ENCODE measurements at places on chromosomes 2 and 18.

GRCh38 chr2:13669607-13670006, 952.9 kb downstream of the TRIB2 start:
- no peak for DNase-seq

DNA sequence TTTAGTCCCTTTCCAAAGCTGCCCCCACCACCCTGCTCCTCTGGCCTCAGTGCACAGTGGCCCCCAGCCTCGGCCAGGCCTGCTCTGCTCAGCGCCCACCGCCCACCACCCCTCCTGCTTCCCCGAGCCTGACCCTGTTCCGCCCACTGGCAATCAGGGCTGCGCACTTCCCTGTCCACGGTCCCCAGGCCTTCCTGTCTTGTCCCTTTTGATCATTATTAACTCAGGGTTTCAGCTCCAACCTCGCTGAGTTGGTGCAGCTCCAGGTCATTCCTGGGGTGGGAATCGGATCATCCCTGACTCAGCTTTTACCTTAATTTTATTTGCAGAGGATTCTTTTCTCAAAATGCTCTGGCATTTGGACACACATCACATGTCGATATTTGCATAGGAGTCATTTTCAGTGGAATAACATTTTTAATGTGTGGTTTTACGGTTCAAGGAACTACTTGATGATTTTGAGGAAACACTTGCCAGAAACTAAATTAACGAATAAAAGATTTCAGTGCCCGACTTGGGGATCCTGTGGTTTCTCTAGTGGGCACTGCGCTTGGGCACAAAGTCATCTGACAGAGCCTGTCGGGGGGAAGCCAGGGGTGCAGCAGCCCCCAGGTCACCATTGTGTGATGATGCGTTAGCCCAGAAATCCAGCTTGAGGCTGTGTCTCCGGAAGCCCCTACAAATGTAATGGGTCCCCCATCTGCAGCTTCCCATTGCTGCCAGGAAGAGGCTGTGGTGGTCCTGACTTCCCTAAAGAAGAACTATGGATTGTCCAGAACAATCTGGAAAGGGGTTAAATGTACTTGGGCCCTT, 1.0 kb upstream of the ESPNL start:
- peak; percentile 90 for DNase-seq

DNA sequence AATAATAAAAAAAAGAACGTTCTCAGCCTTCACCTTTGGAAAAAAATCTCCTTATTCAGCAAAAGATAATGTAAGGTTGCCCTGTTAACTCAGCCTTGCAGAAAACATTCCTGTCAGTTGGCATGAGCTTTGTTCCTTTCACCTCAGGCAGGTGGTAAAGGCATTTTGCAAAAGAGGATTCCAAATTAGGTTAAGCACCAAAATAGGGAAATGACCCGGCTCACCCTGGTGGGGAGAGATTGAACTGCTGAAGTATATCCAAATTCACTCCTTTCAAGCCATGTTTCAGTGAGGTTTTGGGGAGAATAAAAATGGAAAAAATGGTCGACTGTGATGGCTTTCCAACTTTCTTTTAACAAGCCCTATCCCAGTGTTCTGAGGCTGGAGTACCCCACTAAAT, 1988.8 kb upstream of the PIK3C3 start:
- no peak for DNase-seq

GRCh38 chr18:79335833-79336360, 59.8 kb upstream of the NFATC1 start:
- DNase-seq, result no peak

DNA sequence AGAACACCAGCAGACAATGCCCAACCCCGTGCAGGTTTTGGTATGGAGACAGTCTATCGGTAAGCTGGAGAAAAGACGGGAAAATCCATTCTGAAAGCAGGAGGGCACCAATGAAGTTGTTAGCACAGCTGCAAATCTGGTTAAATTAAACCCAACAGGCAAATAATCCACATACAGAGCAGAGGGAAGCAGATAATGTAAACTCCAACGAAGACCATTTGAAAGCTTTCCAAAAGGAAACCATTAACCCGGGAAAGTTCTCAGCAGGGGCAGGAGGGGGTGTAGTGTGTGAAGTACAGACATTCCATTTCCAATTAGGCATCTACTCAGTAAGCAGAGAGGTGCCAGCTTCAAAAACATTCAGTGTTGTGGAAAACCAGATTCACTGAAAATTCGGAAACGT, 10.3 kb downstream of the EDAR start:
- DNase-seq, result peak; percentile 36

- DNase-seq, result no peak
These were observed 154.5 kb downstream of the RPIA start for GRCh38 chr2:88845772-88846661.

GRCh38 chr18:13290856-13291271, 72.3 kb downstream of the LDLRAD4 start:
- no peak for DNase-seq

- no peak for DNase-seq
These were observed 554.1 kb upstream of the SETBP1 start for GRCh38 chr18:44126598-44126997.

- no peak for DNase-seq
These were observed 99.2 kb downstream of the DYNAP start for GRCh38 chr18:54690198-54690597.

All from Caki2 (cell line).